Mesenchymal stem cell (in vitro differentiated cells and primary cell): ENCODE measurements at places on chromosomes 2 and 18.

DNA sequence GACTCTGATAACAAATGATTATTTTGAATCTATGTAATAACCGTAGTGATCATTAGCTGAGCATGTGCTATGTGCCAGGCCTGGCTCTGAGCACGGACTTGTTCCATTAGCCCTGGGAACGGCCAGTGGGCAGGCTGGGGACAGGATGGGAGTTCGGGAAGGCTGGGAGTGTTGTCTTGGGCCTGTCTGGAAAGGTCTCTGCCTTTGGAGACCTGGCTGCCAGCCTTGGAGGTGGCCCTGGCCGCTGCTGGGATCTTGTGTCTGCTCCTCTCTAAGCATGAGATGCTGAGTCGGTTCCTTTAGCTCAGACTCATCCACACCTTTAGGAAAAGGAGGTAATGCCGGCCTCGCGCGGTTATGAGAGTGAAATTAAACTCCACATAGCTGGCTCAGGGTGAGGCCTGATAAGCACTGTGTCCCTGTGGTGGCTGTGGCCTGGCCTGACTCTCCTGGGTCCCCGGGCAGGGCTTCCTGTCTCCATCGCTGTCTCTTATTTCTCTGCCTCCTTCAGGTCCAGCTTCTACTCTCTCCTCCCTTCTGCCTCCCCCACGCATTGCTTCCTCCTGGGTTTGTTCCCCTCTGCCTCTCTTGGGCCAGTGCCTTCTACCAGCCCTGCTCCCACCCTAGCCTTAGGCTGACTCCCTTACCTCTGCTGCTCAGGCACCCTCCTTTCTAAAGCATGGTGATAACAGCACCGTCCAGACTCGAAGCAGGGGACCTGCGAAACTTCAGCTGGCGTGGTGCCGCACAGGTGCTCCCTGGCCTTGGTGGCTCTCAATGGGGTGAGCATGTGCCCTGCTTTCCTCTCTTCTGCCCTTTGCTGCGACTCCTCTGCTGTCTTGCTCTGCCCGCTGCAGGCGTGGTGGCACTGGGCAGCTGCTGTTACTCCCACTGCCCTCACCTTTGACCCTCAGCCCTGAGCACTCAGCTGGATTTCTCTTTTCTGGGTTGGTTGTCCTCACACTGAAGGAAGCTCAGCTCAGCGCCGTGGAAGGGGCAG lies 41.8 kb downstream of the NCK2 start:
- no peak for DNase-seq

DNA sequence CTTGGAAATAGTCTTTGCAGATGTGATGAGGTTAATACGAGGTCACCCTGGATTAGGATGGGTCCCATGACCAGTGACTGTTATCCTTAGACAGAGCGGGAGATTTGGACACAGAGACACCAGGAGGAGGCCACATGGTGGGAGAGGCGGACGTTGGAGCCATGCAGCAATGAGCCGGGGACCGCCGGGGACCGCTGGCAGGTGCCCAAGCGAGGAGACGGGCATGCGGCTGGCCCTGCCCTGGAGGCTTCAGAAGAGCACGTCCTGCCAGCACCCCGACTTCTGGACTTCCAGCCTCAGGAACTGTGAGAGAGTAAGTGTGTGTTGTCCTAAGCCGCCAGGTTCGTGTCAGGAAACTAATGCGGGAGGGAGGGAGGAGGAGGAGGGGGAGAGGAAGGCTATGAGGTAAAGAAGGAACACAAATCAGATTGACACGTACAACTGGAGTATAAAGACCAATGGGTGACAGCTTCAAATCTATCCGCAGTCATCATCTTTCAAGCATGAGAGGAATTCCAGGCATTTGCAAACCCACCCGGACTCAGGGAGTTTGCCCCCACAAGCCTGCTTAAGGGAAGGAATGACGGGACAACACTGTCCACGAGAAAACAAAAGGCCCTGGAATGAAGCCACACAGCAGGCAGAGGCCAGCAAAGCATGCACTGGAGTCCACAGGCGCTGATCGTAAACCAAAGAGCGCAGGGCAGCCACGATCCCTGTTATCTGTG lies 11.6 kb upstream of the BOK start:
- peak; percentile 69 for DNase-seq

- DNase-seq: no peak
Observed at GRCh38 chr2:38719706-38720105, 31.5 kb downstream of the SRSF7 start.

DNA sequence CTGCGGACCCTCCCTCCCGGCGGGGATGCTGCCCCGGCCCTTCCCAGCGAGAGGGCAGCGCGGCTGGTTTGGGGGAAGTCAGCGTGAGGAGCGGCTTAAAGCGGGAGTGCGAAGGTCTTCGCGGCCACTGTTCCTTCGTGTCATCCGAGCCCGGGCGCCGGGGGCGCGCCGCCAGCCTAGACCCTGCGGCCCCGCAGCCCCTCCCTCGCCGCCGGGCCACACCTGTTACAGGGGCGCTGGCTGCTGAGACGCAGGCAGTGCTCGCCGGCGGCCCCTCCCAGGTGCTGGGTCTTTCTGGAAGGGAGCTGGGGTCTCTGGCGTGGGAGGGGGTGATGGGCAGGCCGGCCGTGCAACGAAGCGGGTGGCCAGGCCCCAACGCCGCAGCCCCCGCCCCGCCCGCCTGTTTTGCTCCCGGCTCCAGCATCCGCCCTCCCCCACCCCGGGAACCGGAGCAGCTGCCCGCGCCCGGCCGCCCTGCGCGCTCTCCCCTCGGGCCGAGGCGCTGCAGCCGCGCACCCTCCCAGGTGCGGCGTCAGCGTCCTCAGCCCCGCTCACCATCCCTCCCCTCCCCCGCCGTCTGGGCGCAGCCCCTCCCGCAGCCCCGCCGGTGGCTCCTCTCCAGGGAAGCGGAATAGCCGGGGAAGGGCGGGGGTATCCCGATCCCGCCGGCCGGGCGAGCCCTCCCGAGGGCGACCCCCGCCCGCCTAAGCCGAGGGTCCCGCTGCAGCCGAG lies 727 bp downstream of the KIF1A start:
- DNase-seq: no peak

GRCh38 chr2:73827018-73827417 lies 1.7 kb upstream of the STAMBP start:
- peak; percentile 43 for DNase-seq

DNA sequence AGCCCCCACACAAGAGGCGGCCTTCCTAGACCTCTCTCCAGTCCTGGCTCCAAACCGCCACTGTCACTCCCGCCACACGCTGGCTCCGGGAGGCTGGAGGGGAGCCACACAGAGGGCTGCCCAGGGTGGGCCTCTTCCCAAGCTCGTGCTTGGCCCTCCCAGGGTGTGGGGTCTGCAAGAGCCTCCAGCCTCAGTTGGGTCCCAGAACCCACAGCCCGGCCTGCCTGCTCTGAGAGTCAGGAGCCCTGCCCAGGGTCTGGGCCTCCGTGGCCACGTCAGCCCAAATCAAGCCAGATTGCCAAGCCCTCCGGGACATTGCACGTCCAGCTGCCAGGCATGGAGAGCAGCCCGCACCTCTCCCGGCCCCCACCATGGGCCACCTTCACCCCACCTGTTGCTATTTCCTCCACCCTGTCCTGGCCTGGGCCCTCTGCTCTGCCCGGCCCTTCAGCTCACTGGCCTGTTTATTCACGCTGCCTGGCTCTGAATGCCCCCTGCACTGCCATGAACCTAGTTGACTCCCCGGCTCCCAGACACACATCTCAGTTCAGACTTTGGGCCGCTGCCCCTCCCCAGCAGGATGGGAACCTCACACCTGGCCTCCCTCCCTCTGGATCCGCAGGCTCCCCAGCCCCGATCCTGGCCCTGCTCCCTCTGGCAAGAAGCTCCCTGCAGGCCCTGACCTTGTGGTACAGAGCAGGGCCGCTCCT lies 61.0 kb downstream of the BIN1 start:
- no peak for DNase-seq

- no peak for DNase-seq
Observed at GRCh38 chr2:63438181-63438580, 150.1 kb downstream of the WDPCP start.

GRCh38 chr2:99520813-99521212 lies 31.0 kb upstream of the REV1 start:
- no peak for DNase-seq

- DNase-seq: no peak
Observed at GRCh38 chr2:17627434-17627833, 86.9 kb downstream of the VSNL1 start.

GRCh38 chr18:13543144-13543543 lies 183.2 kb downstream of the FAM210A start:
- DNase-seq: no peak

DNA sequence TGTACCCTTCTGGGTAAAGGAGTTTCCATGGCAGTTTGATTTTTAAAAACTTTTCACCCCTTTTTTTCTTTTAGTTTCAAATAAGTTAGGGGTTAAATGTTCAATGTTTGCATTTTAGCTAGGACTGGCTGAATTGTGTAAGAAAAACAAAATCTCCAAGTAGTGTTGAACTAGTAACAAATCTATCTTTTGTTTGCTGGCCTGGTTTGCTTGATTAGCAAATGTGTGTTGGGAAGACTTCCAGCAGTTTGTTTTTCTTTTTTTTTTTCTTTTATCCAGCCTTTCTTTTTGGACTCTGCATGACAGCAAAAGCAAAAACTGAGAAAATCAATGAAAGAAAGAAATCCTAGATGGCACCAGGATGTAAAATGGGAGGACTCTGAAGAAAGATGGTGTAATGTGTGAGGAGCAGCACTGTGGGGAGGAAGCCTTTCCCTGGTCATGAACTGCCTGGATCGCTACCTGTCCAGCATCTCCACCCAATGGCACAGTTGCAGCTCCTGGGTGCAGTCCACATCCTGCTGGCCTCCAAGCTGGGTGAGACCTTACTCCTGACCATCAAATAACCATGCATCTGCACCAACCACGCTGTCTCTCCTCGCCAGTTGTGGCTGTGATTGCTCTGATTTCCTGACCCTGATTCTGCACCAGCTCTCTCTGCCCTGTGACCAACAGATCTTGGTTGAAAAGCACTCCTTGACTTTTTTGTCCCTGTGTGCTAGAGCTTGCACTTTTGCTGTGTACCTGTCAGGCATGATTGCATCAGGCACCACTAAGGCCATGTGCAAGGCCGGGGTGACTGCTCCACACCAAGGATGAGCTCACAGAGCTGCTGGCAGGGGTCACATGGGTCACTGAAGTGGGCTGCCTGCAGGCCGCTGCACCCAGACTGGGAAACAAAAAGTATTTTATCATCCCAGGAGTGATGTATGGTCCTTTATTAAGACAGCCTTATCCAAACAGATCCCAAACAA lies 71.2 kb upstream of the ZNF236 start:
- DNase-seq: no peak
